ENCODE measurements at places on chromosomes 2 and 18.
A peak's percentile ranks its signal among the peaks of the same experiment; 100 is the strongest.

GRCh38 chr2:99697811-99698568 is 208.2 kb upstream of the REV1 start:
- peak; percentile 95 for DNase-seq

DNA sequence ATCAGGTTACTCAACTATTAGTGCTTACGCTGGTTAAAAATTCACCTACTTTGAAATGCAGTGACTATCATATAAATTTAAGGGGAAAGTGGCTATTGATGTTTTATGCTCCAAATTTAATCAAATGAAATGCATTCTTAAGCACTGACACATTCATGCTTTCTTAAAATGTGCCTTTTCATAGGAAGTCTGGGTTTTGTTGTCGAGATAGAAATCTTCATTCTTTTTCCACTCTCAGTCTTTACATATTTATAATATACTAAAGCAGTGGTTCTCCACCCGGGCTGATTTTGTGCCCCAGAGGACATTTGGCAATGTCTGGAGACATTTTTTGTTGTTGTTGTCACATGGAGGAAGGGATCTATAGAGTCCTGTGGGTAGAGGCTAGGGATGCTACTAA is 167.9 kb downstream of the PAX3 start:
- no peak for DNase-seq

DNA sequence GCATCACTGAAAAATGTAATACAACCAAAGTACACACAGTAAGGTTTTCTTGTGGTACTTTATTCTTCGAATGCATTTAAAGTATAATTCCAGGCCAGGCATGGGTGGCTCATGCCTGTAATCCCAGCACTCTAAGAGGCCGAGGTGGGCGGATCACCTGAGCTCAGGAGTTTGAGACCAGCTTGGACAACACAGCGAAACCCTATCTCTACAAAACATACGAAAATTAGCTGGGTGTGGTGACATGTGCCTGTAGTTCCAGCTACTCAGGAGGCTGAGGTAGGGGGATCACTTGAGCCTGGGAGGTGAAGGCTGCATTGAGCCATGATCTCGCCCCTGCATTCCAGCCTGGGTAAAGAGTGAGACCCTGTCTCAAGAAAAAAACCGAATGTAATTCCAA is 3.9 kb upstream of the TTC39C start:
- no peak for DNase-seq

- DNase-seq: peak; percentile 39
These were observed 13.2 kb upstream of the RAPGEF4 start for GRCh38 chr2:172722481-172722880.

DNA sequence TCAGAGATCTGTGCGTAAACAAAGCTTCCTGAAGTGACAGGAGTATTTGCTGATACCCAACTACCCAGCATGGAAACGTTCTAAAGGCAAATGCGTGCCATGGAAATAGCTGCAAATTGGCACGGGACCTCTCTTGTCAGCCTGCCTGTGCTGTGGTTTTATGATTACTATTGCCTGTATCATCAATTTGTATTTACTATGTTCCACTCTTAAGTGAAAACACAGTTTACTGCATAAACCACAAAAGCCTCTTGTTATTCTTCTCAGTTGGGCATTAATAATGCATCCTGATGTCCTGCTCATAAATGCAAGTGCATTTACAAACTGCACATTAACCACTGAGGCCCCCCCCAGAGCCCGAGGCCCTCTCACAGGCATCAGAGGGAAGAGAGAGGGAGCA is 196.6 kb upstream of the SLC35G4 start:
- DNase-seq: peak; percentile 17

DNA sequence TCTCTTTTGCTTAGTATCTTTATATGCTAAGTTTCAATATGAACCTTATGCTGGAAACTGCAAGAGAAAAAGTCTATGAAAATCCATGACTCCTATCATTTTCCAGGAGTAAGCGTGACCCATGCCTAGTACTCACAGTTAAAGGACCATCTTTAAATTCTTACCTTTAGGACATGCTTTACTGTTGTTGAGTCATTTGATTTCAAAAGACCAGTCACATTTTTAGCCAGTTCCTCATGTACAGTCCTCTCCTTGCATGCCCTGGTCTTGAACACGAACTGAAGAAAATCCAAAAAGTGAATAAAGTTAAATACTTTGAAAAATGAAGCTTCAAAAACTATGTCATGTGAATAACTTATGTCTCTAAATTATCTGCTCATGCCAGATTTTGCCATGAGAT is 117.8 kb upstream of the CCDC195 start:
- no peak for DNase-seq

DNA sequence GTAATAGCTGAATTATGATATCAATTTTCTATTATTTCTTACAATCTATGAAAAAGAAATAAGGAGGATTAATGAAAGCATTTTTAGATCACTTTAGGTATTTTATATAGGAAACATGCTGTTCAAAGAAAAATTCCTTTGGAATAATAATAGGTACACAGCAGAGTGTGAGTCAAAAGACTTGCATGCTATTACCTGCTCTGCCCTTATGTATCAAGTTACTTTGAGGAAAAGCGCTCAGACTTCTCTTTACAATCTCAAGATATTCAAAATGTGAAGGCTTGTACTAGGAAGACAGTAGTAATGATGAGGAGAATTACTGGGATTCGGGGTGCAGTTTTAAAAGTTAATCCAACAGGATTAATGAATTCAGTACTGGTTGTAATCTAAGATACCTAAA is 29.1 kb upstream of the RNU4ATAC start:
- DNase-seq: peak; percentile 34

GRCh38 chr2:240584486-240585031 is 2.0 kb upstream of the CAPN10 start:
- no peak for DNase-seq

- DNase-seq: peak; percentile 39
These were observed 4.6 kb upstream of the UGT1A5 start for GRCh38 chr2:233707940-233708644.

GRCh38 chr18:11548916-11549551 is 60.4 kb upstream of the SLC35G4 start:
- DNase-seq: no peak

DNA sequence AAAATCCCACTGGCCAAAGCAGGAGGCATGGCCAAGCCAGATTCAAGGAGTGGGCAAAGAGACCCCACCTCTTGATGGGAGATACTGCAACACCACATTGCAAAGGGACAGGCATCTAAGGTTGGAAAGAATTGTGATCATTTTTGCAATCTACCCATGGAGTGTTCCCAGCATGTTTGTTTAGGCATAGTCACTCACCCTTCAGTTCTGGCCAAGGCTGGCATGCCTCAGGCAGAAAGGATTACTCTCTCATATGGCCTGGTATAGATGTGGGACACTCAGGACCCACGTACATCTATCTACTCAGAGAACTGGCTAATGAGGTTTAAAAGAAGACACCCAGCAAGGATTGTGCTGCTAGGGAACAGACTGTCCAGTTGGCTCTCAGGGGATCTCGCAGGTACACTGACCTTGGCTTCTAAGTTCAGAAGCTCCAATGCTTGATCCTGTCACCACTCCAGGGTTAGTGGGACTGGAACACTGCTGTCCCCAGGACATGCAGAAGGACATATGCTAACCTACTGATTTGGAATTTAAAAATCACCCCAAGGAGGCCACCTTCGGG is 183.7 kb downstream of the KLHL29 start:
- no peak for DNase-seq

DNA sequence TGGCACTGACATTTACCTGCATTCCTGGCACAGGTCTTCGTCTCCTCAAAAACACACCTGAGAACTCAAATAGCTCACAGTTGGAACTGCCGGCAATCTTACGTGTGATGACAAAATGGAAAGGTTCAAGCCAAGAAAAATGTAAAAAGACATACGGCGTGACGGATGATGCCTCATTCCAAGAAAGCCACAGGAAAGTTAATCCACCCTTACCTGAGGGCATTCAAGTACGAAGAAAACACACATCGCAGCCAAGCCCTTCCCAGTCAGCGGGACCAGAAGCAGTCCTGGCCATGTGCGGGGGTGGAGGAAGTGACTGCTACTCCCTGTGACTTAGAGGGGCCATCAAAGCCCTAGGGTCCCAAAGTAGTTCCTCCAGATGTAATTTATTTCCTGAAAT is 986.3 kb upstream of the CELF4 start:
- no peak for DNase-seq

- DNase-seq: no peak
These were observed 26.5 kb upstream of the CREB1 start for GRCh38 chr2:207503234-207503633.

- DNase-seq: no peak
These were observed 15.7 kb downstream of the C2orf69 start for GRCh38 chr2:199926806-199927205.

- no peak for DNase-seq
These were observed 18.1 kb downstream of the SULT1C3 start for GRCh38 chr2:108257757-108258331.

DNA sequence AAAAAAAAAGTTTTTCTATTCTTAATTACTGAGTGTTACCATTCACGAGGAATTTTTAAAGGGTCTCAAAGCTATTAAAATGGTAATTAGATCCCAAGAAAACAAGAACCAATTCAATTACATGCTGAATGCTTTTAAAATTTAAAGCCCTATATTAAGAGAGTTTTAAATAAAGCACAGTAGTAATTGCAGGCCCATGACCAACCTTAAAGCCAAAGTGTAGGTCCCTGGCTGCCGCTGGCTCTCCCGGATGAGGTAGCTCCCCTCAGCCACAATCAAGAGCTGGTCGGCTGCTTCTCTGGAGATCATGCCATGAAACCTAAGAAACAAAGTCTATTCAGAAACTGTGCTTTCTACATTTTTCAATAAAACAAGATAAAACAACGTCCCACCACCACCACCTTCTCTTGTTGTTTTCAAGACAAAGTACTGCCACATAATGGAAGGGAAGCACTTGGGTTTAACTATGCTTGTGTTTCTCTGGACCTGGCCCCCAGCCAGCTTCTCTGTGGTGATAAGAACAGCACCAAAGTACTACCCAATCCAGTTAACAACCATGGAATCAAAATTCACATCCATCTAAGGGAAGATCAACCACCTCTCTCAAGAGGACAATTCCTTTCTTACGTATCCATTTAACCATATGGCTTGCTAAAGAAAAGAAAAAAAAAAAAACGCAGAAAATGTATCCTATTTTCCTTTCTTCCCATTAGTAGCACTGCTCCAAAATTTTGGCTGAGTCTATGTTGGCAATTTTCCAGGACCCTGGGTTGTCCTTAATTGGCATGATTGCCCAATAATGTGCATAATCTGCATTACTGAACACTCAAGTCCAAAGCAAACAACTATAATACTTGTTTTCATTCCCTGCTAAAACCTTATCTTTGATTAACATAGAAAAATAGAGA is 90.1 kb downstream of the CHN1 start:
- DNase-seq: peak; percentile 70

GRCh38 chr2:62576276-62576939 is 70.4 kb upstream of the TMEM17 start:
- DNase-seq: no peak

- DNase-seq: no peak
These were observed 492.2 kb upstream of the RAB12 start for GRCh38 chr18:8117006-8117371.

GRCh38 chr2:237870126-237870525 is 10.7 kb downstream of the RAMP1 start:
- no peak for DNase-seq

DNA sequence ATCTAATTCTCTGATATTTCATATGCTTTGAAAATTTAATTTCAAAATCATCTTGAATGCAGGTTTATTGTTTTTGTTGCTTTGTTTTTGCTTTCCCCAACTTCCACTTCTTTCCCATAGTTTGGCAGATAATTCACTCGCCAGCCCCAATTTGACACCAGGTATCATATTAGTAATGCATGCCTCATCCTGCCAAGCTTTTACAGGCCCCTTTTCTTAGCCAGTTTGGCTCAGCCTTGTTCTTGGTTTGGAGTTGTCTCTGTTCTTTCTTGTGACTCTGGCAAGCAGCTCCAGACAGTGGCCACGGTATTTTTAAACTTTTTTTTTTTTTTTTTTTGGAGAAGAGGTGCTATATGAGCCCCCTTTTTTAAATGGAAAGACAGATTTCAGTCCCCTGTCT is 65.3 kb downstream of the PMS1 start:
- DNase-seq: no peak

- DNase-seq: peak; percentile 63
These were observed 69.2 kb downstream of the EHBP1 start for GRCh38 chr2:62774555-62775366.

GRCh38 chr2:1739322-1739957 is 4.9 kb downstream of the PXDN start:
- DNase-seq: peak; percentile 3

DNA sequence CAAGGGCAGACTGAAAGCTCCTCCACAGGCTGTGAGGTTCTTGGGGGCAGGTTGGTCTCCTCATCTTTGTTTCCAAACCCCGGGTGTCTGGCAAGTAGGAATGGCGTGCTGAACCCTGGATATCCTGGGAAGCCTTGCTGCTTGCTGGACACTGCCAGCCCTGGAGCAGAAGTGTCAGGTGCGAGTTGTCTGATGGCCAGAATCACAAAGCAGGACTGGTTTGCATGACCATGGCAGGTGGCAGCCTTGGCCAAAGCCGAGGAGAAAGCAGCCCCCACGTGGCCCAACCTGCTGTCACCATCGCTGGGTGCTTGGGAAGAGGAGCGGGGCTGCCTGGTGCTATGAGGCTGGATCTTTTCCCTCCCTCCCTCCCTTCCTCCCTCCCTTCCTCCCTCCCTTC is 309.5 kb upstream of the HS6ST1 start:
- no peak for DNase-seq

GRCh38 chr18:26230497-26230896 is 4.3 kb downstream of the TAF4B start:
- DNase-seq: no peak
